ENCODE measurements at places on chromosomes 5 and 9.
A peak's percentile ranks its signal among the peaks of the same experiment; 100 is the strongest.

DNA sequence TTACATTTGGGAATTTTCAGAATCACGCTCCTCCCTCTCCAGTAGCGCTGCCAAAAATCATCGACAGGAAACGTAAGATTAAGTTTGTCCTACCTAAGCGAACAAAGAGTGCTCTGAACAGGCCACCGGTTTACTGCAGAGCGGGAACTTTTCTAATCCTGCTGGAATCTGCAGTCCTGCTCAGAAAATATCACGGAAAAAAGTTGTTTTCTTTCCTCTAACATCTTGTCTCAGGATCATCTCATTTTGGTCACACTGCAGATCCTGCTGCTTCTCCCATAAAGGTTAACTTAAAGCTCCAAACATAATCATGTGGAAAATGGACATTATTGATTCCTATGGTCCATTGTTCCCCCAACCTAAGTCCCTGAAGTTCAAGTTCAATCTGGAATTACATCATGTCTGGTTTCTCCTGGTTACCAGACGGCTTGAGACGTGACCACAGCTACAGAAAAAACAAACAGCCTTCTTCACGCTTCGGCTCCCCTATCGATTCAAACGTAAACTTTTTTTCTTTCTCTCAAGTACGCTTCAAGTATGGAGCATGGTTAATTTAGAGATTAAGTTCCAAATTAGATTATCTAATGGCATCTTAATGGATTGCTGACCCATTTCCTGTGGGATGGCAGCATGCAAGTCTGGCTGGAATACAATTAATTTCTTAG, 217.6 kb downstream of the NFIB start:
- DNase-seq: no peak

DNA sequence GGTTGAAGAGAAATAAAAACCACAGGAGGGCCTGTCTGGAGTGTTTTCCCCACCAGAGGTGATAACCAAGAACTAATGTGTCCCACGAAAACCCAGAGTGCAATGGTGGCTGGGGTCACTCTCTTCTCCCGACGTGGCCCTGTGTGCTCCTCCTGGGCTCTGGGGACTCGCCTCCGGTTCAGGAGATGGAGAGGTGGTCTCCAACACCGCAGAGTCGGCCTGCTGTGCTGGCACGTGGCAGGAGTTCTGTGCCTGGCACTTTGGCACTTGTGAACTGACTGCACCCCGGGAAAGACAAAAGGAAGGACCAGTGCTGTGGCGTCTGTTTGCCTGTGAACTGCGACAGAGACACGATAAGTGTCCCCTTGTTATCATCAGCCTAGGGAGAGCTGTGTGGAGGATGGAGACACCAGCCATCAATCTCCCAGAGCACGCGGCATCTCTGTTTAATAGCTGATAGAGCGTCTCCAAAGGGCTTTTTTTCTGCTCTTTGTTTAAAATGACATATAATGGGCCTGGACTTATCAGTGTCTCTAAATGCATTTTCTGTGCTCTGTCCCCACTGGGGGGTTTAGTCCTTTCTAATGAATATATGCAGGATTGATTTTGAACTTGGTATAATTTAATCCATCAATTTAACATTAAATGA, 98.3 kb downstream of the MRPL36 start:
- DNase-seq: no peak

GRCh38 chr9:88936668-88937067, 54.6 kb upstream of the S1PR3 start:
- DNase-seq: no peak

DNA sequence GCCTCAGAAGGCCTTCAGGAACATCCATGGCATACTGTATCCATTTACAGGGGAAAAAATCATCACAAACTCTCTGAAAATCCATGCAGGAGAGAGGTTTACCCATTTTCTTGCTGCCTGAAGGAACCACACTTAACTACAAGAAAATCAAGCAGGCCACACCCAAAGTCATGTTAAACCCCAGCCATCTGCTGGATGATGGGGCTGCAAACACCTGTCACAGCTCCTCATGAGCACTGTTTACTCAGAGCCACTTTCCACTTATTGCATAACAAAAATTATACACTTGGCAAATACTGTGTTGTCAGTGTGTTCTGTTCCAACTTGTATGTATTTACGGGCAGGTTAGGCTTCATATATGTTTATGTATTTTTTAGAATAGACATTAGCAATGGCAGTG, 35.8 kb downstream of the PPIC start:
- DNase-seq: no peak

GRCh38 chr5:140039561-140039960, 3.5 kb downstream of the NRG2 start:
- no peak for DNase-seq

GRCh38 chr9:69740872-69741505, 18.8 kb downstream of the PTAR1 start:
- DNase-seq: no peak

DNA sequence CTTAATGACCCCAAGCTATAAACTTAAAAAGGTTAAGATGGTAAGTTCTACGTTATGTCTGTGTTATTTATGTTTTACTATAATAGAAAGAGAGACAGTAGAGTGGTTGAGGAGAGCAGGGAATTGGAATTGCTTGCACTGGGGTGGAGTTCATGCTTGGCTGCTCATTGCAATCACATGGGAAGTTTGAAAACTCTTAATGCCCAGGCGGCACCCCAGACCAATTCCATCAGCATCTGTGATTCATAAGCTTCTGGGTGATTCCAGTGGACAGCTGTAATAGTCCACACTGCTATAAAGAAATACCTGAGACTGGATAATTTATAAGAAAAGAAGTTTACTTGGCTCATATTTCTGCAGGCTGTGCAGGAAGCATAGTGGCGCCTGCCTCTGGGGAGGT, 323.9 kb upstream of the MSX2 start:
- DNase-seq: no peak

- no peak for DNase-seq
These were observed 586 bp upstream of the PDZD2 start for GRCh38 chr5:31638345-31638744.

DNA sequence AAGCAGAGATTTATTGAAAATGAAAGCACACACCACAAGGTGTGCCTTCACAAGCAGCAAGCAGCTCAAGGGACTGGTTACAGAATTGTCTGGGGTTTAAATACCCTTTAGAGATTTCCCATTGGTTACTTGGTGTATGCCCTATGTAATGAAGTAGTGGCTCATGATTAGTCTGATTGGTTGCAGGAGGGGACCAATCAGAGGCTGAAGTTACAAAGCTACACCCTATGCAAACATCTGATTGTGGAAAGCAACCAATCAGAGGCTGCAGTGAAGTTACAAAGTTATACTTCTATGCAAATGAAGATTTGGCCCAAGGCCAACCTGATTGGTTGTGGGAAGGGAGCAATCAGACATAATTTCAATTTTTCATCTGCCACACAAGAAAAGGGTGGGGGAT, 119.9 kb downstream of the C9orf152 start:
- DNase-seq: no peak

DNA sequence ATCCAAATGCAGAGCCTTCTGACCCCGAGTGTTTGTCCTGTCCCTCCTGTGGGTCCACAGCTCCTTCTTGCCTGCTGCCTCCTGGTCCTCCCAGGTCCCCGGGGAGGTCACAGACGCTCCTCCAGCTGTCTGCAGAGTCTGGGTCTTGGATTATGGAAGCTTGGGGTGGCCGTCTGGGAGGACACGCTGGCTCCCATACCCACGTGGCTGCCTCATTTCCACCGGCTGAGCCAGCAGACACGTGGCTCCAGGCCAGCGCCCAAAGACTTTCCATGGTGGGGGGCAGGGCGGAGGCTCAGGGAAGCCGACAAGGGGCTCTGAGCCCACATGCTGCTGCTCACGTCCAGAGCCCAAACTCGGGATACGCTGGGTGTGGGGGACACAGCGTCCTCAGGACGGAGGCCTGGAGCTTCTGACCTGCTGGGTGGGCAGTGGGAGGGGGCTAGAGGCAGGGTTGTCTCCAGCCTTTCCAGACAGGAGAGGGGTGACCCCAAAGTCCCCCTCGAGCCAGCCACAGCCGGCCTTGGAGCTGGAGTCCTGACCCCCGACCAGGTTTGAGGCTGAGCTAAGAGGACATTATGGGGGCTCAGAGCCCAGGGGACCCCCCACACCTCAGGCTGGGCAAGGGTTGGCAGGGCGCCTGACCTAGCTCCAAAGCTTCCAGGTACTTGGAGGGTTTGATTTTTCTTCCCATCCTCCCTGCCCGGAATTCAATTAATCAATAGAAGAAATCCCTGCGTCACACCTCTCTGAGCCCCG, 24.2 kb upstream of the RNU6ATAC start:
- DNase-seq: no peak

GRCh38 chr9:20314981-20315380, 307.3 kb downstream of the MLLT3 start:
- DNase-seq: no peak

GRCh38 chr9:70044490-70045307, 1.1 kb downstream of the MAMDC2 start:
- DNase-seq: no peak

GRCh38 chr9:115328228-115328627, 210.3 kb upstream of the TNC start:
- no peak for DNase-seq

DNA sequence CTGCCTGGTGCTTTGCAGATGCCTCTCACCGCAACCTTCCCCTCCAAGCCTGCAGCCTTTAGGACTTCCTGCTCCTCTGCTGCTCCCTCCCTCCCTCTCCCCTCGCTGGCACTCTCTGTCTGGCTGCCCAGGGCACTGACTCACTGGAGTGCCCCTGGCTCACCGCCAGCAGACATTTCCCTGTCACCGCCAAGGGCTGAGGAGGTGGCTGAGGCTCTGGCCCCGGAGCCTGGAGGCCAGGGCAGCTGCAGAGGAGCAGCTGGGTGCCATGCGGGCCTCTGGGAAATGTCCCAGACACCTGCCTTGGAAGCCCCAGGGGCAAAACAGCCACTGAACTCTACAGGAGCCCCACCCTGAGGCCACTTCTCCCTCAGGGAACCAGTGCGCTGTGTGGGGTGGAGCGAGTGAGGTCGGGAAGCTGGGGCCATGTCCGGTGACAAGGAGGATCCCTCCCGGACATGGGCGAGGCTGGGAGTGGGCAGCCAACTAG, 53.4 kb downstream of the TENT4A start:
- DNase-seq: peak; percentile 15

DNA sequence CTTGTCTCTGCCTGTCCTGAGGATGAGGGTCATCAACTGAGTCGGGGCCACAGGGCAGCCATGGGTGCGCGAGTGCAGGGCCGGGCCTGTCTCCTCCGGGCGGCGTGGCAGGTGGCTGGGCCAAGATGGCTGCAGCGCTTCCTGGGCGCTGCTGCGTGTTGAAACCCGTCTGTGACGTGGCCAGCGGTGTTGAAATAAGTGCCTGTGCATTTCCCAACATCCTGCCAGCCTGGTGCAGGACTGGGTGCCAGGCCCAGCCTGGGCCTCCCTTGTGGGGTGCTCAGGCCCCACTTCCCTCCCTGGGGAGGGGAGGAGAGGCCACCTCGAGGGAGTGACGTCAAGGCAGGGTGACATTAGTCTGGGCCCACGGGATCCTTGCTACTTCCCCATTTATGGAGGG, 45.5 kb downstream of the RXRA start:
- no peak for DNase-seq

DNA sequence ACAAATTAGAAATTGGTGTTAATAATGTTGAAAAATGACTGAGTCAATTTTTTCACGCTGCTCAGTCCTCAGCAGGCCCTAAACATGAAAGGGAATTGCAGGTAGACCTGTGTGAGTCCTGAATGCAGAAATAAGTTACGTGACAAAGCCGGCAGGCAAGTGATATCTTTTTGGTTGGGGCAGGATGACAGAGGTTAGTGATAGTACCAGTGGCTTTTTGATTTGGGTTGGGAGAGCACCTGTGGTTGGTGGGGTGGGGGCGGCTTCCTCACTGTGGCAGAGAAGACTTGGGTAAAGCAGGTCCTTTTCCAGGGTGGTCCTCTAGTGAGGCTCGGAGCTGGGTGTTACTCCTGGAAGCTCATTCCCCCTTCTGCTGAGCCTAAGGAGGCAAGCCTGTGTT, 164.7 kb downstream of the TMEM167A start:
- DNase-seq: no peak

GRCh38 chr9:135612981-135613910, 26.1 kb downstream of the GLT6D1 start:
- no peak for DNase-seq

DNA sequence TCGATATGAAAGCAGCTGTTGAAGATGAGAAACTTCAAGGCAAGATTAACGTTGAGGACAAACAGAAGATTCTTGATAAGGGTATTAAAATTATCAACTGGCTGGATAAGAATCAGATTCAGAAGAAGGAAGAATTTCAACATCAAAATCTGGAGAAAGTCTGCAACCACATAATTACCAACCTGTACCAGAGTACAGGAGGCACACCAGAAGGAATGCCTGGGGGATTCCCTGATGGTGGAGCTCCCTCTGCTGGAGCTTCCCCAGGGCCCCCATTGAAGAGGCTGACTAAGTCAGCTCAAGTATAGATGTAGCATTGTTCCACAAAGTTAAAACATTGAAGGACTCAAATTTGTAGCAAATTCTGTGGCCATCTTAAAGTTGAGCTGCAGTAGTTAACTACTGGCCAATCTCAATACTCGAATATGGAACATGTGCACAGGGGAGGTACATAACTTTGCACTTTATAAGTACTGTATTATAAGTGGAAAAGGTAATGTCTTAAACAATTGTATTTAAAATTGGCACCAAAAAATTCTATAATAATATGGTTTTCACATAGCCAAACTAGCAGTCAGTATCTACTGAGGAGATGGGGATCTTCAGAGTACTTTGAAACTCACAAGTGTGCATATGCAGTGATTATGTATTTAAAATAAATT, 237.5 kb downstream of the CHSY3 start:
- no peak for DNase-seq

DNA sequence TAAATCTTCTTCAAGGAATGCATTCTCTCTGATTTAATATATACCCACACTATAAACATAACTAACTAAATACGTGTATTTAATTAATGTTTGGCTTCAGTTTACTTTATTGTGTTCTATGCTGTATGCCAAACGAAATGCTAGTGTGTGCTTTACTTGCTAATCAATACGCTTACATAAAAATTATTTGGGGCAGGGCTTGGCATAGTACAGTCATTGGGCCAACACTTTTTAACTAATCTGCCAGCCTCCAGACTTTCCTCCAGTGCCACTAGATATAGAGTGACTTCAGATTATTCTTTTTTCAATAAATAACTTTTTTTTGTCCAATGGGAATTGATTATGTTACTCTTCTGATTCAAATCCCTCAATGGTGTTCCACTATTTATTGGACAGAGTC, 8.7 kb upstream of the CARNMT1 start:
- no peak for DNase-seq
